HFFc6 (cell line): ENCODE measurements at places on chromosomes 4 and X.

DNA sequence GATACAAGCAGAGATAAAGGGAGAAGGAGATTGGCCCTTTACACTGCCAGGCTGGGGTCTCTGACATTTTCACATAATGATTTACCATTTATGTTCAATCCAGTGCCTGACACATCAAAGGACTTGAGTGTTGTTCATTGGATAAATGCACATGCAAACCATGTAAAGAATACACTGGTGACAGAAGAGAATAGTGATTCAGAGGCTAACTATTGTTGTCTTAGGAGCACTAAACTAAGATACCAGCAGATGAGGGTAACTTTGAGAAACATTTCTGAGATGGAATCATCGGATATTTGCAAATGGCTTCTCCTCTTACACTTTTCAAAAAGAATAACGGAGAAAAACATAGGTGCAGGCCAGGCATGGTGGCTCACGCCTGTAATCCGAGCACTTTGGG, 67.3 kb upstream of the HHIP start:
- DNase-seq = peak; percentile 43

- DNase-seq = no peak
Measured at GRCh38 chr4:16387448-16387847, 161.2 kb upstream of the TAPT1 start.

GRCh38 chr4:6095023-6095752, 77.0 kb upstream of the C4orf50 start:
- no peak for DNase-seq

- DNase-seq = no peak
Measured at GRCh38 chr4:148790691-148791090, 348.5 kb upstream of the NR3C2 start.

DNA sequence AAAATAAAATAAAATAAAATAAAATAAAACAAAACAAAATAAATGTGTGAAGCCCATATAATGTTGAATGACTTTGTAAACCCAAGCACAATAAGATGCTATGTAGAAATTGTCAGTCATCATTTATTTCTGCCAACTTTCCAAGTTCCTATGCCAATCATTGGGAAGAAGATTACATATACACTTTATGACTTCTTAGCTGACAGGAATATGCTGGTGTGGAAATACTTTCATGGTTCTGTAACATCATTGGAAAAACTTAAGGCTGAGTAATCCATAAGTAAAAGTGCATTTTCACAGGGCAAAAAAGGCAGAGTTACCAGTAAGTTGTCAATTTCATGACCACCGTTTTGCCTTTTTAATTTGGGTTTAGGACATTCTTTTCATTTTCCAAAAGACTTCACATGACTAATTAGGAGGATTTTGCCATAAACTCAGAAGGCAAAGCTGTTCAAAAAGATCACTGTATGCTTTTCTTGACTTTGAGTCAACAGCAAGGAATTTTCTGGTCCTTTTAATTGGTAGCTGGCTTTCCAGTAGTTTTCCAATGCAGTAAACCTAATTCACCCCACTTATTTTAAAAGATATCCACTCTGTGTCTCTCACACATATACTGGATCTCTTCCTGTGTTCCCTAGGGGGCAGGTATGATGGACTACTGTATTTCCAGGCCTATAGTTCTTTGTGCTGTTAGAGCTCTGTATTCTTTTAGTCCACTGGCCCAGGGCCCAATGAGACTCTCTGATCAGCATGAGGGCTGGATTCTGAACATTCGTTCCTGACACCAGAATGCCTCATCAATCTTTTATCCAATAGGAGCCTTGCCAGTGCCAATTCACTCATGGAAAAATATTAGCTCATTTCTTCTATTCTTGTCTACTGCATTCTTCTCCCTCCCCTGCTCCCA, 26.2 kb upstream of the SCRG1 start:
- DNase-seq = peak; percentile 86

GRCh38 chr4:14855719-14856061, 146.6 kb upstream of the CPEB2 start:
- no peak for DNase-seq

GRCh38 chrX:119648421-119648775, 42.2 kb upstream of the NKRF start:
- DNase-seq = no peak

DNA sequence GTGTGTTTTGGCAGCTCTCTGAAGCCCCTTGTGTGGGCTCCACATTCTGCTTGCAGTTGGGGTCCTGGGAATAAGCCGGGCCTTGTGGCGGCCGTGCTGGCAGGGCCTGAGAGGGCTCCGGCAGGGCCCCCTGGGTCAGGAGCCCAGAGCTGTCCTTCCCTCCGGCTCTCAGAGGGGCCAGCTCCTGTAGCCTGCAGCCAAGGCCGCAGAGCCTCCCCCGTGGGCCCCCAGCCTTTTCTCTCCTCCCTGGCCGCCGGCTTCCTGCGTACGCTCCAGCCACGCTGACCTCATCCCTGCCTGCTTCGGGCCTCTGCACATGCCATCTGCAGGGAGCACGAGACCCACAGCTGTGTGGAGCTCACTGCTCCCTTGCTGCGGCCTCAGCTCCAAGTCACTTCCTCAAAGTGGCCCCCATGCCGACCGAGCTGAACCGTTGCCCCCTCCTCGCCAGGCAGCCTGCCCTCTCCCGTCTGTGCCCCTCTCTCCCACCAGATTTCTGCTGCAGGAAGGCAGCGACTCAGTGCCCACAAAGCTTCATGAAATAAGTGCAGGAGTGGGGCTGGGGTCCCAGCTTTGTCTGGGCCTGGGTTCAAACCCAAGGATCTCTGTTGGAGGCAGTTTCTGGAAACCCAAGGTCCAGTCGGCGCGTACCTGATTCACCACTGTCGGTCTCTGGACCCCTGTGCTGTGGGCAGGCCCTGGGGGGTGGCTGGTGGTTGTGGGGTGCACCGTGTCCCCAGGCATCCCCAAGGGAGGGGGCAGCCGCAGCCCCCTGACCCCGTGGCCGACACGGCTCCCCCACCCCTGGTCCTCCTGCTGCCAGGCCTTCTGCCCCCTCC, 57.1 kb upstream of the NKX1-1 start:
- DNase-seq = peak; percentile 31

GRCh38 chr4:144778364-144778763, 132.4 kb downstream of the HHIP start:
- DNase-seq = no peak

GRCh38 chrX:131675596-131676194, 131.8 kb downstream of the OR13H1 start:
- no peak for DNase-seq

DNA sequence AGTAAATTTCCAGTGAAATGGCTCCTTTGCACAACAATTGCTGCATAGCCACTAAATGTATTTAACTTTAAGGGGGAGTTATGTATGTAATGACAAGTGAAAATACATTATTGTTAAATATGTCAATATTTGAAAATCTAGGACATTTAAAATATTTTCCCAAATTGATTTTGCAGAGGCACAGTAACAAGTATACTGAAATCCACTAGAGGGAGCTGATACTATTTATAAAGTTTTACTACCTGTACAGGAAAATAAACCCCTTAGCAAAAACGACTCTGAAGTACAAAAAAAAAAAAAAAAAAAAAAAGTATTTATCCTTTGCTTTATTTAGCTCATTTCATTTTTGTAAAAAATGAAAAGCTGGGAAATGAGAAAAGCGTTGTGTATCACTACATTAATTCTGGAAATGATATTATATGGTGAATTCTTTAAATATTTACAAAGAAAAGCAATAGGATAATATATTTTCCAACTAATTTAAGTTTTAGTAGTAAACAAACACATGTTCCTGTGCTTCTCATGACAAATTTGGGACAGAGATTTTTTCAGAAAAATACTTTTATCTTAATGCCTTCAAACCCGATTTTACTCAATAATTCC, 727.7 kb downstream of the DMD start:
- no peak for DNase-seq

DNA sequence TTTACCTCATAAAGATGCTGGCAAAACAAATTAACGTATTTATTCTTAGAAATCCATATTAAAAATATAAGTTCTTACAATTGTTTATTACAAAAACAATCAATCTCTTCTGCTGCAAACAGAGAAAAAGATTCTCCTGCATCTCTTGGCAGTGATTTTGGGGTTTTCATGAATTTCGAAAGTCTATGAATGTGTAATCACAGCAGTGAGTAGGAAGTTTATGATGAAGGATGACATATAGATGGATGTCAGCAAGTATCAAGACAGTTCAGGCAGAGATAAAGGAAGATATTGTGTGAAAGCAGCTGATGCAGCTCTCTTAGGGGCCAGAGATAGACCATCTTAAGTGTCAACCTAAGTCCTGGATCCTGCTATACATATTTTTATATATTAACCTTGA, 196.9 kb upstream of the BANK1 start:
- no peak for DNase-seq

- DNase-seq = no peak
Measured at GRCh38 chr4:91751961-91752360, 551.8 kb upstream of the GRID2 start.

GRCh38 chr4:82889287-82889686, 1.7 kb downstream of the SEC31A start:
- no peak for DNase-seq

DNA sequence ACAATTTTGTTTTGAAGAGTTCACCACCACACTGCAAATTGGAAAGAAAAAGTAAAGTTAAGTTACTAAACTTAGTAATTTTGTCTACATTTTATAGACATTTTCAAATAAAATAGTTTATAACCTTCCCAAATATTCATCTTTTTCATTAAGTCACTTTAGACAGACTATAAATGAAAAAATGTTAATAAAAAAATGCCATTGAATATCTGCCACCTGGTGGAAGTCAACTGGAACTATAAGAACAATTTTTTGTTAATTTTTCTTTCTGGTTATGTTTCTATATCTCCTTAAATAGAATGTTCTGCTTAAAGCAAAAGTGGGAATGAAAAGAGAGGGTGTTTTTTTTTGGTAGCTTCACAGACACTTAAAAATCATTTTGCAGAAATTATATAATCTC, 534.4 kb upstream of the PCDH10 start:
- no peak for DNase-seq

GRCh38 chr4:119707336-119707735, 78.7 kb upstream of the PDE5A start:
- DNase-seq = no peak

DNA sequence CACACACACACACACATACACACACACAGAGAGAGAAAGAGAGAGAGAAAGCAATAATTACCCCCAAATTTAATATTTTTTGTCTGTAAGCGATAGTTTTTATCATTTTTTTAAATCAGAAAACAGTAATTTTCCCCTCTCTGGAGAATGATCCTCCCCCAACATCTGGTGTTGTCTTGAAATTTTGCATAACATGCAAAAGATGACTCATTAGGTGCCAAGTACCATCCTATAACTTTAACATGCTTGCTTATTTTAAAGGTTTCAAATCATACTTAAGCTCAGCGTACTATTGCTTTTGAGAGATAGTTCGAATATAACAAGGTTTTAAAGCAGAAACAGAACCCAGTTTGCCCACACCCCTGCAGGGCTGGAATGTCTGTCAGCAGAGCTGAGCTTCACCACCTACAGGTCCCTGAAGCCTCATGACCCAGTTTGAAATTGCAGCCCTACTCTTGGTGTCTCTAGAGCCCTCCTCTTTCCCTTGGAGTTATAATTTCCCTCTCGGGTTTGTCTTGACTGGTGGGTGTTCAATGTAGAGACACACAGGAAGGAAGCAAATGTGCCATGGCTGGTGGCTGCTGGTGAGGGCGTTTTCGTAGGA, 175.0 kb upstream of the HS3ST1 start:
- no peak for DNase-seq

DNA sequence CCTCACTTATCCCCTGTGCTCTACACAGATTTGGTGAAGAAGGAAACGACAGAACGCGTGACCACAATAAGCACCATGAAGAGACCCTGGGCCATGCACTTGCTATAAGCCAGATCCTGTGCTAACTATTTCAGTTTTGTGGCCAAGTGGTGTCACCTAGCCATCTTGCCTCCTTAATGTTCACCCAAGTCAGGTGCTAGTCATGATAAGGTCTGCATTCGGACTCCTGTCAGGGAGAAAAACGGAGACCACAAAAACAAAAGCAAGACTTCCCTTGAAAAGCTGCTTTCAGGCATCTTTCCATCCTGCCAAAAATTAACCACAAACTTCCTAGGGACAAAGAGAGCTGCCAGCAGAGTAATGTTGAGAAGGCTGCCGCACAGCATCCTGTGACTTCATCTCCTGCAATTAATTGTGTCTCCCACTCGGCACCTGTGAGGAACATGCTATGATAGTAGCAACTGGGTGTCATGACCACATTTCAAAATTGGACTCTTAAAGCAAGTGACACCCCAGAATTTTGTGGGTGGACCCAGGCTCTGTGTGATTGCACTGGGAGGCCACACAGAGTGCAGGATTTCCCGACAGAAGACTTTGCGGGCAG, 8.8 kb upstream of the IDS start:
- DNase-seq = no peak

- DNase-seq = no peak
Measured at GRCh38 chrX:72714478-72714916, 391 bp upstream of the PHKA1 start.

DNA sequence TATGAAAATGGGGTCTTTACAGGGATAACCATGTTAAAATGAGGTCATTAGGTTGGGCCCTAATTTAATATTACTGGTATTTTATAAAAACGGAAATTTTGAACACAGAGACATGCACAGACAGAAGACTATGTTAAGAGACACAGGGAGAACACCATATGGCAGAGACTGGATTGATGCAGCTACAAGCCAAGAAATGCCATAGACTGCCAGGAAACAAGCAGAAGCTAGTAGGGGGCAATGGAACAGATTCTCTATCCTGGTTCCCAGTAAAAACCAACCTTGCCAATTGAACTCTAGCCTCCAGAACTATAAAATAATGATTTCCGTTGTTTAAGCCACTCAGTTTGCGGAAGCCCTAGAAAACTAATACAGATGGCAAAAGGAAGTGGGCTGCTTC, 6.6 kb upstream of the GUF1 start:
- no peak for DNase-seq

DNA sequence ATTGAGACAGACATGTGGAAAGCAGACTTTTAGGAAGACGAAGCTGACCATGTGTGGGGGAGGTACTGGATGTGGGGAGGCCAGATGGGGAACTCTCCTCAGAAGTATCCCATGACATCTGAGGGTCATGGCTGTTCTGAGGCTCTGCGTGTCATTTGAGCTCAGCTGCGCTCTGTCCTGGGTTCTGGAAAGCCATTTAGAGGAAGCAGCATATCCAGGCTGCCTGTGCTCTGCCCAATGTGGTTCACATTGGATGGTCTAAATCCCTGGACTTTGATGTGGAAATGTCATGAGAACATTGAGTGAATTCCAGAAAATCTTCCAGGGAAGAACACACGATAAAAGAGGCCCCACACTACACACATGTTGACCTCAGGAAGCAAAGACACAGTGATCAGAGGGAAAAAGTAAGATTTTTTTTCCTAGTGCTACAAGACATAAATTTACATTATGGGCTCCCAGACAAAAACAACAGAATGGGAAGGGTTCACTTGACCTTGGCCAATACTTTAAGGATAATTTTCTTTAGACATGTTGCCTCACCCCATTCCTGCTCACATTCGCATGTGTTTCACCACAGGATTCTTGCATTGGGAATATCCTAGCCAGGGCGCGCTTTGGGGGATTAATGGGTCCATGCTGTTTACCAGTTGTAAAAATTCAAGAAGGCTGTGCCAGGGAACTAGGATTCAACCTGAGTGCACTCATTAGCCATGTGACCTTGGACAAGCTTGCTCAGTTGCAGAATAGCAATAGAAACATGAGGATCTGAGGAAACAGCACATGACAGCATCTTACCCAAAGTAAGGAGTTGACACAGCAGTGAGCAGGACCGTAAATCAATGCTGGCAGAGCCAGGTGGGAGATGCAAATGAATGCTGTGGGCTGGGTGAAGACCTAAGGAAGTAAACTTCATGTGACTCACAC, 73.2 kb upstream of the C1QTNF7 start:
- DNase-seq = no peak

- DNase-seq = no peak
Measured at GRCh38 chr4:185470501-185471195, 885 bp downstream of the CCDC110 start.

- no peak for DNase-seq
Measured at GRCh38 chrX:69178592-69178991, 13.3 kb upstream of the PJA1 start.
